HL-60 (cell line): ENCODE measurements at places on chromosomes 2 and 18.

- no peak for DNase-seq
Measured at GRCh38 chr18:79403723-79404566, 8.2 kb downstream of the NFATC1 start.

- DNase-seq = no peak
Measured at GRCh38 chr2:152791979-152792378, 73.6 kb downstream of the ARL6IP6 start.

DNA sequence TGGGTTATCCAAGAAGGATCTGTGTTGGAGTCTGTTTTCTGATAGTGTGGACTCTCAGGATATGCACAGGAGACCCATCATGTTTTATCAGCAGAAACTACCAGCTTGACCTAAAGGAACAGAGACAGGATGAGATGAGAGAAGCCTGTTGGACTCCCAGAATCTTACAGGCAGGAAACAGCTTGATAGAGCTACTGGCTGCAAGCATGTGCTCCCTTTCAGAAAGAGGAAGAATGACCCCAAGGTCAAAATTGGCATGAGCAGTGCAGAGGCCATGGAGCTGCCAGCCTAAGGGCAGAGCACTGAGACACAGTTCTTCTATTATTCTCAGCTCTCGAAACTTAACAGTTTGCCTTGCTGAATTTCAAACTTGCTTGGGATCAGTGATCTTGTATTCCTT lies 135.2 kb upstream of the NFATC1 start:
- DNase-seq = peak; percentile 39

DNA sequence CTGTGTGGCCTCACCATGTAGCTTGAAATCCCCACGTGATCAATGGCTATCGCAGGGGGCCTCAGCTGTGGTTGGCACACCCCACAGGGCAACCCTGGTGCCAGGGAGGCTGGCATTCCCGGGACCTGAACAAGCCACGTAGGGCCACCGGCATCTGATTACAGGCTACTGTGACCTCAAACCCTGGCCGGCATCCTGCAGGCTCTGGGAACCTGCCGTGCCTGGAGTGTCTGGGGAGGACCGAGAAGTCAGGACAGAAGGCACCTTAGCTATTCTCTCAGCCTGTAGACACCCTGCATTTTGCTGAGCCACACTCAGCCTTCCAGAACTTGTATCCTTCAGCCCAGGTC lies 213.0 kb downstream of the GLI2 start:
- no peak for DNase-seq

DNA sequence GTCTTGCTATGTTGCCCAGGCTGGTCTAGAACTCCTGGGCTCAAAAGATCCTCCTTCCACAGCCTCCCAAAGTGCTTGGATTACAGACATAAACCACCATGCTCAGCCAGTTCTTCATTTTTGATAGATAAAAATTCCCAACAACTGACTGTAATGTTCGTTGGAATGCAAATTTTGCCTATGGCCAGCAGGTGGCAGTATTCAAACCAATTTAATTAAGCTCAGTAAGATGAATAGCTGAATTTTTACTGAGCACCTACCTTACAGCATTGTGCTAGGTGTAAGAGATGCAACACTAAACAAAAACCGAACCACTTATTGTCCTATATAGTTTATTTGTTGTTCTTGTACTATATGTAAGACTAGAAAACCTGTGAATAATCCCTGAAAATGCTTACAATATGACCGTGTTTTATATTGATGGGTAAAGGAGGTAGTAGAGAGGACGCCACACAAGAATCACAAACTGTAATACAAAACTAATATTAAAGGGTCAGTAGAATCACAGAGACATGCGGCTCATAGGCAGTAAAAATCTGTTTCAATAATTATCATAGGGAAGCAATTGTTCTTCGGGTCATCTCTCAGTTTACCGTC lies 8.2 kb upstream of the TMEM182 start:
- peak; percentile 22 for DNase-seq

- DNase-seq = no peak
Measured at GRCh38 chr2:179954026-179954425, 53.1 kb downstream of the CWC22 start.

DNA sequence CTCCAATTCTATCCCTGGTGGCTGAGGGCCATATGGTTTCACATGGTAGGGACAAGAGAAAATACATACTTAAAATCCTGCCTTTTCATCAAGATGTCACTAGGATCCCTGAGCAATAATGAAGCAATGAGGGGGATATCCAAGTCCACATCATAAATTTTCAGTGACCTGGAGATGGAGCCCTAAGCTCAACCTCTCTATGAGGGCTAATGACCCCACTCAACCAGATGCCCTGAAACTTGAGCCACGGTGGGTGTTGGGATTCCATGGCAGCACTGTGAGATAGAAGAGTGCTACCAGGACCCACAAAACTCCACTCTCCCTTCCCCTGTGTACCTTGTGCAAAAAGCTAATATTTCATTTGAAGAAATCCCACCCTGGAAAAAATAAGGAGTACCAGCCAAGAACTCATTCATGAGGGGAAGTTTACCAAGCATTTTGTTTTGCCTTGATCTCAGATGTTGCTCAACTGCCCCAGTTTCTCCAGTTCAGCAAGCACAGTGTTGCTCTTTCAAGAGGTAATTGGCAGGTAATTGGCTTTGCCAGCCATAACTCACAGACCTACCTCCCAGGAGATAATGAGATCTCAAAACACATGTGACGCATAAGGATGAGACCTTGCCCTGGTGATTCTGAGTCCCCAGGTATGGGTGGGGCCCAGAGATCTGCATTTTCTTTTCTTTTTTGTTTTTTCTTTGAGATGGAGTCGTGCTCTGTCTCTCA lies 51.0 kb upstream of the TTC39C start:
- DNase-seq = no peak

DNA sequence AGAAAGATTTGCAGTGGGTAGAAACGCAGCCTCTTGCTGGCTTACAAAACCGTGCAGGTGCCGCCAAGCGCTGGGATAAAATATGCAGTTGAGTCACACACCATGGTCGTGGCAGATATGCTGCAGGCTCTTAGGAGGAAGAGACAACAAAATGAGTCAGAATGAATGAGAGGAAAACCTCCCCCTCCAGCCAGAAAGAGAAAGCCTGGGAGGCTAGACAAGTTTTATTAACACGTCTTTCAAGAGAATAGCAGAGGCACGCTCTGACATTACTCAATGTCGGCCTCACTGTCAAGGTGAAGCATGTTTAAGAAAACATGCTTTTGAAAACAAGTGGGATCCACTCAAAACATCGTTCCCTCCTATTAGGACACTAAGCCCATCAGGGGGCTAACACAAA lies 37.1 kb upstream of the ZCCHC2 start:
- no peak for DNase-seq

DNA sequence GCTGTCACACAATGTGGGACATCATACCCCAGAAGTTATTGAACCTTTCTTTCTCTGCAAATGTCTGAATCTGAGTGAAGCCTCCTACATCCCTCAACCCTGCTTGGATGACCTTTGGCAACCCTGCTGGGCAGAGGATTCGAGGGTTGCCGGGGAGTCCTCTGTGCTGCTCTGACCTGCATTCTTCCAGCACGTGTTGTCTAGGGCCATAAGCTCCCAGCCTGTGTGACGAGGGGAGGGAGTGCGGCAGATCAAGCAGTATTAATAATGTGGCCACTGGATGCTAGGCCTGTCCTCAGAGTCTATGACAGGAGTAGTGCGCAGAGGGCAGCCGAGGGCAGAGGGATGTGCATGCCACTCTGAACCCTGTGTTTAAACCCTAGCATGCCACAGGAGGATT lies 58.8 kb downstream of the RPL37A start:
- no peak for DNase-seq

GRCh38 chr2:224532931-224533330 lies 52.2 kb downstream of the CUL3 start:
- no peak for DNase-seq

DNA sequence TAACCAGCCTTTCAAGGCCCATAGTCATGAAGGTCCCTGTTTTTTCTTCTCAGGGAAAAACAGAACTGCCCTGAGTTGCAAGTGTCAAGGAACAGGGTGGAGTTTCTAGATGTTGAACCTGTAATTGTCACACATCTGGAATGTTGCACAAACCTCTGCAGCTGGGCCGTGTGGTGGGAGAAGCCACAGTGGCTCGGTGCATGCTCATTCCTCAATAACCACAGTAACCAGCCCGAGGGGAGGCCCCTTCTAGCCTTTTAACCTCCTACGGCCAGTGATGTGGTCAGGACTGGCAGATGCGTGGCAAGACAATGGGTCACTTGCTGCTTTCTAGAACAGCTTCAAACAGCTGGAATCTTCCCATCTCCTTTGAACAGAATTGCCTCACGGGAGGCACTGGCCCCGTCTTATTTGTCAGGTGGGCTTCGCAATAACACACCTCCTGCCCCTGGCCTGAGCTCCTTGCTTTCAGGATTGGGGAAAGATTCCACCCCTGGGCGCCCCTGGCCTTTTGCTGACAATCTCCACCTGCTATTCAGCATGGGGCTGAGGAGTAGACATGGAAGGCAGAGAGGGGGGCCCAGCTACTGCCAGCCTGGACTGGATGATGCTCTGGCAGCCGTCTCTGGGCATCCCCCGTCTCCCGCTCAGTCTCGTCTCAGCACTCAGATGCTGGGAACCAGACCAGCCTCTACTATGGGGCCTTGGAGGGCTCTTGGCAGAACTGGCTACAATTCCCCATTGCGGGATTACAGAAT lies 102.9 kb downstream of the KLHL29 start:
- DNase-seq = no peak

- DNase-seq = no peak
Measured at GRCh38 chr18:31679791-31680432, 4.5 kb downstream of the B4GALT6 start.

GRCh38 chr2:235098269-235098668 lies 146.5 kb downstream of the SH3BP4 start:
- DNase-seq = no peak

DNA sequence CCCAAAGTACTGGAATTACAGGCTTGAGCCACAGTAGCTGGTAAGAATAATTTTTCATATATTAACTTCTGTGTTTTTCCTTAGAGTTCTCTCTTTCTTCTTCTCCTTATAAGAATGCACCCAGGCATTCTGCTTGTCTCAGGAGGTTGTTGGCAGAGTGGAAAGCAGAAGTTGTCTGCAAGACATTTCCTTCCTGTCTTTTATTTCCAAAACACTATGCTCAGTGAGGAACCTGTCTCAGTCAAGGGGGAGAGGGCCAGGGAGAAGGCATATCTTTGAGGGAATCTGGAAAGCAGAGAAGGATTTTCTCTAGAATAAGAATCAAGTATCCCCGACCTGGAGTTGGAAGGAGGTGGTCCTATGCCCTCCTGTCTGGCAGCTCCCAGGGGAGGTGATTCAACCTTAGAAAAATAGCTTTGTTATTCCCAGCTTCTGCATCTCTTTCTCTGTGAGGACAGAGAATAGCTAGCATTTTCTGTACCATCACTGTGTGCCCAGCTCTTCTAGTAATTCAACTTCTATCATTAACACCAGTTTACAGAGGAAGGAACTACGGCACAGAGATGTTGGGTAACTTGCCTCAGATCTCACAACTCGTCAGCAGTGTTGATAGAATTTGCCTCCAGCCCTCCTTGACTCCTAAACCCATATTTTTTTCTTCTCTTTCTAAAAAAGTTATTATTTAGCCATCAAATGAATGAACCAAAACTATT lies 3.8 kb upstream of the LPIN2 start:
- peak; percentile 93 for DNase-seq

GRCh38 chr2:26725521-26725820 lies 32.9 kb downstream of the KCNK3 start:
- no peak for DNase-seq

DNA sequence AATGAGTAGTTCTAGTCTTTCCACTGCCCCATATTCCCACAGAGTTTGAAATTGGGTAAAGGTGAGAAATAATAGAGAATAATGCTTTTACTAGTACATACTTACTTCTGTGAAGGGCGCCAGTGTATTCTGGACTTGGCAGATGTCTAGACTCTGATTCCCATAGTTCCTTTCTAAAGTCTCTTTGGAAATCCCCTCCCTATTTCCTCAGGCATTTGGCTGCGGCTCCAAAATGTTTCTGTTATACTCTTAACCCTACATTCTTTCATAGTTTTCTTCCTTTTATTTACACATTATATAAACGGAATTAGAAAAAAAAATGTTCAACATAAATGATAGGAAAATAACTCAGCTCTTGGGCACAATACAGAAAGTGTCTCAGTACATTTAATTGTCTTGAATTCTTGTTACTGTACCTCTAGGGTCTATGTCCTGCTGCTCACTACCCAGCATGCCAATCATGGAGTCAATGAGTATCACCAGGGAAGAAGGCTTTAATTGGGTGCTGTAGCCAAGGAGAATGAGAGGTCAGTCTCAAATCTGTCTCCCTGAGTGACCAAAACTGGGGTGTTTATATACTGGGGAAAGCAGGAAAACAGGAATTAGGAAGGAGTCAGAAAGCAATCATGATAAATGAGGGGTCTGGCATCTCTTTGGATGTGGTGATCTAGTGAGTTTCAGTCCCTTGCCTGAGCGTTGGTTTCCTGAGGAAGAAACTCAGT lies 147.8 kb upstream of the MMADHC start:
- DNase-seq = no peak

DNA sequence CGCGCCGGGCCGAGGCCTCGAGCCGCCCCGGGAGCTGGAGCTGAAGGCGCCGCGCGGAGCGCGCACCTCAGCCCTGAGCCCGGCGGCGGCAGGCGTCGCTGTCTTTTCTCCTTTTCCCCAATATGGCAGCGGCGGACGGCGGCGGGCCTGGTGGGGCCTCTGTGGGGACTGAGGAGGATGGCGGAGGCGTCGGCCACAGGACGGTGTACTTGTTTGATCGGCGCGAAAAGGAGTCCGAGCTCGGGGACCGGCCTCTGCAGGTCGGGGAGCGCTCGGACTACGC lies 369 bp downstream of the SMCHD1 start:
- DNase-seq = no peak

- peak; percentile 57 for DNase-seq
Measured at GRCh38 chr2:70132244-70133126, 45.2 kb downstream of the PCBP1 start.

DNA sequence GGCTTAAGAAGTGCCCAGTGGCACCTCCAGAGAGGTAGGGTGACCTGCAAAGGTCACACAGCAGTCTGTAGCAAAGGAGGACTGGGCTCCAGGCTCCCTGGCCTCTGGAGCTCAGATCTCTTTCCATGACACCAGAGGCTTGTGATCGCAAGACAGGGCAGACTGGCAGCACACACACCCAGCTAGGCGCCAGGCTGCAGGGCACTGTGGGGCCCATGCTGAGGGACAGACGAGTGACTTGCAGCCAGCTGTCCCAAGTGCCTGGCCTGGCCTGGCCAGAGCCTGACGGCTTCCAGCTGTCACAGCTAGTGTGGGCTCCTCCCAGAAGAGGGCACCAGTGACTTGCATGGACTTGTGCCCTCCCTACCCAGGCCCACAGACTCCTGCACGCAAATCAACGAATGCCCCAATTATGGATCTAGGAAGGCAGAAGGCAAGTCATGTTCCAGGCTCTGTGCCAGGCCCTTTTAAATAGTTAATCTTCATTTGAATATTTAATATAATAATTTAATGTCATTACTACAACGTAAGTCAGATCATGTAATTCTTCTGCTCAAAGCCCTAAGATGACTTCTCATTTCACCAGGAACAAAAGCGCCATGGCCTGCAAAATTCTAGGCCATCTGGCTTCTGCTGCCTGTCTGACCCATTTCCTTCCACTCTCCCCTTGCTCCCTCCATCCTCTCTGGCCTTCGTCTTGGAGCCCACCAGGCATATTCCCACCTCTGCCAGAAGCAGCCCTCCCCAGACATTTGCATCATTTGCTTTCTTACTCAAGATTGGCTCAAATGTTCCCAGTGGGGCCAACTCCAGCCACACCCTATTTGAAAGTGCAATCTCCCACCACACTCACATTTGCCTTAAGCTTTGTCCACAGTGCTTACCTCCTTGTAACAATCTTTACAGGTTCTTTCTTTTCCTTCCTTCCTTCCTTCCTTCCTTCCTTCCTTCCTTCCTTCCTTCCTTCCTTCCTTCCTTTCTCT lies 3.7 kb upstream of the SPEG start:
- DNase-seq = no peak

GRCh38 chr2:39780825-39781600 lies 2.0 kb upstream of the THUMPD2 start:
- DNase-seq = peak; percentile 18
